ENCODE measurements at places on chromosomes 4 and X.

DNA sequence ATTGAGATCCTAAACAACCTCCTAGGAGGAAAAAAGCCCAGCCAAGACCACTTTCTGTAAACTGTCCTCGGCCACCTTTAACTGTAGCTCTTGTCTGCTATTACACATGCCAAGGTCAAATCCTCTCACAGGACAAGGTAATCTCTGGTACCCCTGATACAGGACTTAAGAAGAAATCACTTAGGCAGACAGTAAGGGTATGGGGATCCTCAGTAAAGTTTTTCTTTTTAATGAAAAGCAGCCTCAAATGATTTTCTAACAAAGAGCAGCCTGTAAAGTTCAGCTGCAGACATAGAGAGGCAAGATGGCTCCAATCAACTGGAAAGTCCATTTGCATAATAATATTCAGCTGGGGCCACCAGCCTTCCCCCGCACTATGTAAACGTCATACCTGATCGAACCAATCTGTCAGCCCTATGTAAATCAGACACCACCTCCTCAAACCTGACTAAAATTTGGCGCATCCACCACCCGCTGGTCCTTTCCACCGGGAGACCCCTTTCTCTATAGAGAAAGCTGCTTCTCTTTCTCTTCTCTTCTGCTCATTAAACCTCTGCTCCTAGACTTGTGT is 14.6 kb upstream of the MPP1 start:
- DNase-seq, result no peak

DNA sequence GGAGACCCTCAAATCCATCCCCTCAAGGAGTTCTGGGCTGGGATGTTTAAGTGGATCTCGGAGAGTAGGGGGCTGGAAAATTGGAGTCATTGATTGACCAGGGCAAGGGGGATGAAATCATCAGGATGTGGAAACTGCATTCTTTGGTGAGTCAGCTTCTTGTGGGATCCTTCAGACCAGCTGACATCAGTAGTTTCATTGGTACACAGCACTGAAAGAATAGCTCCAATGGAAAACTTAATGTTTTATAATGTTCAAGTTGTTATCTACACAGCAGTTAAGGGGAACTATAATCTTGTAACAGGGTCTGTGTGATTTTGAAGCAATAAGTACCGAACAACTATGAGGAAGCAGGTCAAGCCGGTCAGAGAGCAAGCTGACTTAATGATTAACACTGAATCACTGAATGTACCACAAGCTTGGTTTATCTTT is 506.1 kb downstream of the RPA4 start:
- no peak for DNase-seq

DNA sequence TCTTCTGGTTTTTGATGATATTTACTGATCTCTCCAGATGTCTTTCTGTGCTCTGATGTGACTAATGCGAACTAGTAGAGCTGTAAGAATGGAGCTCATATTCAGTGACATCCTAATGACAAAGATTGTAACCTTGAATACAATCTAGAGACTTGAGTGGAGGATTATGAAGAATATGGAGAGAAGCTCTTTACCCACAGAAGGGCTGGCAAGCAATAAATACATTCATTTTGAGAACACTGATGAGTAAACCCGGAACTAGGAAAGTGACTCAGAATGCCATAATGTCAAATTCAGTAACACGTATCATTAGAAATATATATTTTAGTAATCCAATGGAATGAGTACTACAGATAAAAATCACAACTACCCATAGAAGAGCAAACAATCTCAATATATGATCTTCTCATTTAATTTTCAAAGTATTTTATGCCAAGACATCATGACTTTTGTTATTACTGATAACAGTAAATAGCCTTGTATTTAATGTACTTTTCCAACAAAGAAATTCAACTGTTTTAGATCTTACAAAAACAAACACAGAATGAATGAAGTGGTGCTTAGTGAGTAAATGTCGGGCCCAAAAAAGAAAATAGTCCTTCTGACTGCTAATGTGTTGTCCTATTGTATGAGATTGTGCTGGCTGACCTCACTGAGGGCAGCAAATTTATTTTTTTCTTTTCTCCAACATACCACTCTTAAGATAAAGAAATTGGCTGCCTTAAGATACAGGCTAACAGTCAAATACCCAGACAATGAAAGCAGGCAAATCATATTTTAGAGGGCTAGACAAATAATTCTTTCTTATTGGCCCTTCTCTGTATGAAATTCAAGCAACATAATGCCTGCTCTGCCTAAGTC is 49.2 kb upstream of the HDAC8 start:
- DNase-seq, result no peak

GRCh38 chrX:12929701-12930100 is 23.3 kb downstream of the TLR8 start:
- DNase-seq, result no peak

DNA sequence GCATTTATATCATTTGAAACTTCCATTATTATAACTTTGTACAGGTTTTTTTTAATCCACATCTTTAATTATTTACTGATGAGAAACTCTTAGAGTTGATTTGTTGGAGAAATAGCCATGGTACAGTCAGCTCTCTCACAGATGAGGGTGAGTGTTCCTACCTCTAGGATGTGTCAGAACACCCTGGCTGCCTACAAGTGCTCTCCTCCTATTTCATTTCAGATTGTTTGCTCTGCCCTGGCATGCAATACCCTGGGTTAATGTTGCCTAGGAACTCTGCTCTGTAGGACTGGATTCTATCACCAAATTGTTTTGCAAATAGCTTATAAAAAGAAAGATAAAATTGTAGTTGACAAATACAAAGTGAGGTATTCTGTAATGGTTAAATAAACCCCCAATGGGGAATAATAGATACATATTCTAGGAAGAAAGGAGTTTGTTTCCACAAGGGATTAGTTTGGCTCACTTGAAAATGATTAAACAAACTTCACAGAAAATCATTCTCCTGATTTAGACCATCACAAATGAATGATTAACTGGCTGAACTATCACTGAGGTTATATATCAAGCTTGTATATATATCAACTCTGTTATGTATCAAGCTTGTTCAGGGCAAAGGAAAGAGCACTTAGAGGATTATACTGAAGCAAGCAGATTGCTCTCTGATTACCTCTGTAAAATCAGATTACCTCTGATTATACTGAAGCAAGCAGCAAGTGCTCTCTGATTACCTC is 150.0 kb downstream of the PDE5A start:
- DNase-seq, result no peak

DNA sequence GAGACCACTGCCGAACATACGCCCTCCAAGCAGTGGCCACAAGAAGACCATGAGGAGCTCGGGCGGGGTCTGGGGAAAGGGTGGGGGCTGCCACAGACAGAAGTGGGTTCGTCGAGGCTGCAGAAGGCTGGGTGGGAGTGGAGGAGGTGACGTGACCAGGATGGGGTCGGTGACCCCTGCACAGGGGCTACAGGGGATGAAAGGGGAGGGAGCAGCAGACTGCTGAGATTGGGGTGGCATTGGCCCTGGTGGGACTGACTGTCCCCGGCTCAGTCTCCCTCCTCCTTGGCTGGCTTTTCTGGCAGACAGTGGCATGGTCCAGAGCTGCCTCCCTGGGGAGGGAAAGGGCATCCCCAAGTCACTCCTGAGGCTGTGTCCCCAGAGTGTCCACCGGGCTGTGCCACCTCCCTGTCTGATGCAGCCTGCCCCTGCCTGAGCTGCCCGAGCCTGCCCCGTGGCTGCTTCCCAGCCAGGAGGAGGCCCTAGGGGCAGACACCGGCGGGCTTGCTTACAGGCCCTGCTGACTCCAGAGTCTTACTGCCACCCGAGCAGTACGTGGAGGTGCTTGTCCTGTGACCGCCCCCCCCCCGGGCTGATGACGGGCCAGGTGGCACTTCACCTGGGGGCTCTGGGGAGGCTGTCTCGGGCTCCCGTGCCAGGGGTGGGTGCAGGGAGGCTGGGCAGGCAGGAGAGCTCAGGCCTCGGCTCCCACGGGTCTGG is 7.2 kb downstream of the SH3BP2 start:
- no peak for DNase-seq

DNA sequence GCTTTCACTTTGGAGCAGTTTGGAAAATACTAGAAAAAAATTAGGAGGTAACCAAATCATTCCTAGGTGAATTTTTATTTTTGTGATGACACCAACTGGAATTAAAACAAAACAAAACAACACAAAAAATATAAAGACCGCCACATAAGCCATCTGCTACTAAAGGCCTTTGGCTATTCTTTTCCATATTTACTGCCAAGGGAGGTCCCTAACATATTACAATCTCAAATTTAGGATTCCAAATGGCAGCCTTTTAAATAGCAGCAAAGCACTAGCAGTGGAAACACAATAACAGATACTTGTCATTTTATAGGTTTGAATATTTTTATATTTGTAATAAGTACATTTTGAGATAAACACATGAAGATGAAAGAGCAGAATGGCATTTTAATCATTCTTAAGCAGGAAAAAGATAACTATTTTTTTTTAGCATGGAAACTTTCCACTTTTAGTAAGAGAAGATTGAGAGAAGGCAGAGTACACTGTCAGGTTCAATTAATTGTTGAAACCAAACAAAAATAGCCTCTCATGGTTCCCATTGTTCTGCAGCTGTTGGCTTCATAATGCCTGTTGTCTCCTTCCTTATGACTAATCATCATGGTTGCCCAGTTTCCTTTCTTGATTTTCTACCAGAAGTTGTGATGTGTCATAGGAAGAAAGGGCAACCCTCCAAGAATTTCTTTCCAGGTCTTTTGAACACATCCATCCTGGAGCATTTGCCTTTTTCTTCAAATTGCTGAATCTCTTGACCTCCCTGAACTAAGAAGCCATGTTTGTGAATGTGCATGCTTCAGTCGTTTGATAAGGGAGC is 219.0 kb upstream of the EMCN start:
- DNase-seq, result no peak

- no peak for DNase-seq
These were observed 59.7 kb downstream of the SMAD1 start for GRCh38 chr4:145541346-145541745.

DNA sequence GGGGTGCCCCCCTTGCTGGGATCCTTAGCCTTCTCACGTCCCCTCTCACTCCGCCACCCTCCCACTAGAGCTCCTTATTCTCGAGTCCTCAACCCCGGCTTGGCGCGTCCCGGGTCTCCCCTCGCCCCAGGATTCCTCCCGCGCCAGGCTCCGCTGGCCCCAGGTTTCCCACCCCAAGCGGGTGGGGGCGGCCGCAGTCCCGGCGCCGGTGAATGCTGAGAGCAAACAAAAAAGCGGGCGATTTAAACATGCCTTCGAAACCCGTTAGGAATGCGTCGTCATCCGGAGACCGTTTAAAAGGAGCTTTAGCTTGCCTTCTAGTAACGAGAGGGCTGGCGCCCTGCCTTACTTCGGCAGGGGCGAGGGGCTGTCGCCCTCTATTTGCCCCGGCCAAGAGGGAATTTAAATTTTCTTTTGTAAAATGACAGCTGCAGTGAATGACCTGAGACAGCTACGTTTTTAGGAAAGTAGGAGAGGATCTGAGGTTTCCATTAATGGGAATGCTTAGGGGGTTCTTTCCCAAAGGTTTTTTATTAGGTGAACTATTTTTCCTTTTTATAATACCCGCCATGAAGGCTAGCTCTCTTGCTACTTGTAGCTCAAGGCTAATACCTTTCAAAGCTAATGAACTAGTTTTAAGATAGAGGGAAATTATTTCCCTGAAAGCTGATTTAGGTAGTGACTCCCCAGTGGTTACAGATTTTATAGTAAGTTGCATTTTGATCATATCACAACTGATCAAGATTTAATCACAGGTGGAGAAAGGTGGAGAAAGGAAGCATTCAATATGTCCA is 3.1 kb downstream of the JADE1 start:
- DNase-seq, result peak; percentile 25

DNA sequence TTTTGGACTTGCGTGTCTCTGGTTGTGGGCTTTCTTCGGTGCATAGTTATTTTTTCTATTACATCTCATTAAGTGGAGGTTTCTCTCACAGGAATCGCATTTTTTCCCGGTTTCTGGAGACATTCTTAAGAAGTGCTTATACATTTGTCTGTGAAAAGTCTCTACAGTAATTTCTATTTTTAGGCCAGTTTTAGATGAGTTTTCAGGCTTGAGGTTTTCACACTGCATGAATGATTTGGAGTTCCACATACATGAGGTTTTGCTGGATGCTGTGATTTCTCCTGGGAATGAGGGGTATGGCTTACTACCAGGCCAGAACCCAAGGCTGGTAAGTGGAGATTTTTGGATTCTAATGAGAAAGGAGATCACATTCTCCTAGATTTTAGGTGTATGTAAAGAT is 422.6 kb upstream of the SLIT2 start:
- no peak for DNase-seq

GRCh38 chr4:98113012-98113411 is 30.3 kb downstream of the STPG2 start:
- DNase-seq, result no peak

- DNase-seq, result no peak
These were observed 189.9 kb downstream of the IL15 start for GRCh38 chr4:141826260-141826659.

GRCh38 chrX:49876750-49877149 is 2.5 kb upstream of the USP27X start:
- no peak for DNase-seq

- DNase-seq, result no peak
These were observed 173.8 kb downstream of the IL15 start for GRCh38 chr4:141810038-141810711.

DNA sequence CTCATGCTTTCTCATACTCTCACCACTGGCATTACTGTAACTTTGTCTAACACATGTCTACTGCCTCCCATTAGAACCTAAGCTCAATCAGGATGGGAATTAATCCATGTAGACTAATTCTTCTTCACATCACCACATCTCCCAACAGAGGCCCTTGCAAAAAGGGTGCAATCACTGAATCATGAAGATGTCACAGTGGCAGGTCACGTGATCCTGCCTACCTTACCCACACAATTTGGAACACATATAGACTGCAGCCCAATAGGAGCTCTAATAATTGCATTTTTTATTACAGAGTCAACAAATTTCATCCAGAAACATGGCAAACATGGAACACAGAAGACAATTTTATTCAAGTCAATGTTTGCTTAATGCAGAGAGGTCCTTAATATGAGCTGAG is 146.6 kb downstream of the NR3C2 start:
- no peak for DNase-seq

DNA sequence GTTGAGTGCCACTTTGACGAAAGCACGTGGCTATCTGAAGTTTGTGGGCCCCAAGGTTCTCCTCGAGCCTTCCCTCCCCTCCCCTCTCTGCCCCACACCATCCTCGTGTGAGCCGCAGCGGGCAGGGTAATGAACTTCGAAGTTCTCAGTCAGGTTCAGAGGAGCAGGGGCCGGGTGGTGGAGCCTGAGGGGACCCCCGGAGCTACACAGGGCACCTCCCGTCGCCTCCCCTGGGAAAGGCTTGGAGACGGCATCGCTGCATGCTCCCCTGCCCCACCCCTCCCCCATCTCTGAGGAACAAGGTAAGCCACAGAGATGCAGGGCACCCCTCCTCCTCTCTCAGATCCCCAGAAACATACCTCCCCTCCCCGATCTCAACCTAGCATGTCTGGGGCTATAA is 2.8 kb upstream of the NKX1-1 start:
- no peak for DNase-seq

DNA sequence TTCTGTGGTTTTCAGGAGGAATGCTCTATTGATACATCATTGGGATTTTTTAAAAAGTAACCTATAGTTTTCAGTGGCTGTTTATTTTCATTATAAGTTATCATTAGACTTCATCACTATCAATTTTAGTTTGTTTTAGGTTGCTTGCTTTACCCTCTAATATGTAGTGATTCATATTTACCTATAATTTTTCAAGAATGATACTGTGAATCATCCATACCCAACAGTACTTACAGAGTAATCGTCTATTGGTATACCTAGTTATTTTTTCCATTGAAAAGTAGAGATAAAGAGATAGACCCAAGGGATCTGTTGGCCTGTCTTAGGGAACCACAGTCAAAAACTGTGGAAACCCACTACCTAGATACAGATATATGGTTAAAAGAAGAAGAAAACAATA is 83.3 kb downstream of the KLHL34 start:
- no peak for DNase-seq

GRCh38 chrX:47129899-47130358 is 14.6 kb downstream of the NDUFB11 start:
- no peak for DNase-seq
